ENCODE measurements at places on chromosomes 7 and 10. TPM values are rescaled to one million over a fixed set of nuclear protein-coding genes. Genes with fewer than 3 reads are reported as not detected.

The TMEM139 gene
- total RNA-seq, result 0.39 TPM

The SLC26A3 gene
- not detected for total RNA-seq

The RNF133 gene
- total RNA-seq, result not detected

The CASTOR2 gene
- total RNA-seq, result 12.9 TPM

The SHH gene
- total RNA-seq, result 0.52 TPM

Data from epithelial cell of alveolus of lung (primary cell).